ENCODE measurements at places on chromosomes 12 and 14.

DNA sequence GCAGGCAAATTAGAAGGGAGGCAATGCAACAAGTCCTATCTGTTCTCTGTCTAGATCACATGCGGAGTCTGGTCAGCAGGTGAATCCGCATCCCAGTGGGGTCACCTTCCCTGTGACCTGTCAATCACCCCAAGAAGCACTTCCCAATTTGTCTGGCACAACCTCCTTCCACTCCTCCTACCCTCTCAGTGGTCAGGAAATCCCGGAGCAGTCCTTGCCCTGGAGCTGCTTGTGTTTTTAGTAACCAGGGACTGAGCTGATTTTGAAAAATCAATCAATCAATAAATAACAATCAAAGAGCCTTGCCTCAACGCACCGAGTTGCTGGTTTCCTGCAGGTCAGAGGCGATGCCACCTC is 572 bp upstream of the ACSS3 start:
- no peak for DNase-seq

GRCh38 chr12:3246253-3246652 is 169.1 kb downstream of the TSPAN9 start:
- DNase-seq, result no peak

GRCh38 chr12:56042843-56043242 is 1.1 kb downstream of the RPS26 start:
- no peak for DNase-seq

- no peak for DNase-seq
Observed at GRCh38 chr14:95526483-95527386, 8.1 kb upstream of the GLRX5 start.

DNA sequence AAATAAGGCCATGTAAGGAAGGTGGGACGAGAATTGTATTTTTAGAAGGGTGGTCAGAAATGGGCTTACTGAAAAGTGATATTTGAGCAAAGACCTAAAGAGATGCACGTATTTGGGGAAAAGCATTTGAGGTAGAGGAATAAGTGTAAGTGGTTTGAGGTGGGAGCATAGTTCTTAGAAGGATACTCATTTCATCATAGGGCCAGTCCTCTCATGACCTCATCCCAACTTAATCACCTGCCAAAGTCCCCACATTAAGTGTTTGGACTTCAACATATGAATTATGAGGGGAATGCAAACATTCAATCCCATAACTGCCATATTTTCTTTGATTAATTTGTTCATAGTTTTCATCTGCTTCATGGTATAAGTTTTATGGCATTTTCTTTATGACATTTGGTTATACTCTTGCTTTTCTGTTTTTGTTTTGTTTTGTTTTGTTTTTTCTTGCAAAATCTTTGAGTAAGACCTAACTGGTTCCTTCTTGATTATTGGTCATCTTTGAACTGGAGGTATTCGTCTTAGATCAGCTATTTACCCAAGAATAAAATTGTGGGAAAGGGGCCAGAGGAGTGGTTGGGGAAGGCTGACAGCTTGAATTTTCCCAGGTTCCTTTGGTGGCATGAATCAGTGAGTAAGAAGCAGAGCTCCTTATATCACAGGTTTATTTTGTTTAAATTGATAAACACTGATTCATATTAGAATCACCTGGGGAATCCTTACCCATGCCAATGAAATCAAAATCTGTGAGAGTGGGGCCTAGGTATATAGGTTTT is 24.2 kb downstream of the GNPNAT1 start:
- DNase-seq, result no peak

DNA sequence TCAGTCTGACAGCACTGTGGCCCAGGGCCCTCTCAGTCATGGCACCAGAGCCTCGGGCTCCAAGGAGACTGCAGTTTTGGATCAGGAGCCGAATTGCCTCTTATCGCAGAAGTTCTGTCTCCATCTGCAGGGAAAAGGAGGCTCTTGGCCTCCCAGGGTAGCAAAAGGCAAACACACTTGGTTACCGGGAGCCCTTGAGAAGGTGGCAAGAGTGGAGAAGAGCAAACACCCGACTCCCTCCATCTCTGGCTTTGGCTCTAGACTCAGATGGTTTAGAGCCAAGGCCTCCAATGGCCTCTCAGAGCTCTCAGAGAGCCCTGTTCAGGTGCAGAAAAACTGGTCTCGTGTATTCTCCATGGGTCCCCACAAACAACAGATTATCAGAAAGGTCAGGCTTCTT is 44.6 kb downstream of the NINJ2 start:
- no peak for DNase-seq

- peak; percentile 21 for DNase-seq
Observed at GRCh38 chr12:5222011-5222461, 178.4 kb downstream of the KCNA5 start.

DNA sequence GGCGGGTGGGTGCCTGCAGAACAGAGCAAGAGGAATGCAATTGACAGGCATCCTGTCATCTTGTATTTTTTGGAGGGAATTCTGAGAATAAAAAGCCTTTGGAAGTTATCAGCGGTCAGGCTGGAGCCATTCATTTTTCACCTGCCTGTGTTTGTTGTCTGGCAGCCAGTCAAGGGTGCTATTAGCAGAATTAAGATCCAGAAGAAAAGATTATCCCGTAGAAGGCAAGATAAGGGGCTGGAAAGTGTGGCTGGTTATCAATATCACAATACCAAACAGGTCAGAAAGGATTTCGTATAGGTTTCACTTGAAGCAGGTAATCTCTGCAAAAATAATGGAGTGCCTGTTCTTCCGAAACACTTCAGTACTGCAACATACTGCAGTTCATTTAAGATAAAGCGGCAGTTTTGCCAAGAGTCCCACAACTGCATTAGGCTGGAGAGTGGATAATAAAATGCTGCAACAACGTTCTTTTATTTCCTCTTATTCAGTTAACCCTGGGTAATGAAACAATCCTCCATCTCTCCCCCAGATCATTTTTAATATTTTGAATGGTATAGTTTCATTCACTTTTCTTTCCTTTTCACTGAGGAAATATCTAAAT is 171.2 kb upstream of the CDKN3 start:
- DNase-seq, result peak; percentile 6

- DNase-seq, result no peak
Observed at GRCh38 chr14:103483600-103483999, 39.0 kb downstream of the CKB start.

DNA sequence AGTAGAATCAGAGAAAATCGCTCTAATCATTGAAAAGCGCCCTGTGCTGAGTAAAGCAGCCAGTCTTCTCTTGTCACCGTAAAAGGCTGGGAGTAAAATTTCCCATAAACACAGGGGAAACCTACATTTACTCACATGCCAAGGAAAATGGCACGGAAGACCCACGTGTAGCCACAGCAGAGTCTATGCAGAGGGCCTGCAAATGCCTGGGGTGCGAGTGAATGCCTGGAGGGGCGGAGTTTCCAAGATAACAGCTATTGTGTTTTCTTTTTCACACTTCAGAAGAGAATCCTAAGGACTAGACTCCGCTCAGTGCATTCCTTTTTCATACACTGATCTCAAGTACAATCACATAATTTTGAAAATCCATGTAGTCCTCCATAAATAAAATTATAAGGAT is 159.9 kb upstream of the FOXN3 start:
- no peak for DNase-seq

DNA sequence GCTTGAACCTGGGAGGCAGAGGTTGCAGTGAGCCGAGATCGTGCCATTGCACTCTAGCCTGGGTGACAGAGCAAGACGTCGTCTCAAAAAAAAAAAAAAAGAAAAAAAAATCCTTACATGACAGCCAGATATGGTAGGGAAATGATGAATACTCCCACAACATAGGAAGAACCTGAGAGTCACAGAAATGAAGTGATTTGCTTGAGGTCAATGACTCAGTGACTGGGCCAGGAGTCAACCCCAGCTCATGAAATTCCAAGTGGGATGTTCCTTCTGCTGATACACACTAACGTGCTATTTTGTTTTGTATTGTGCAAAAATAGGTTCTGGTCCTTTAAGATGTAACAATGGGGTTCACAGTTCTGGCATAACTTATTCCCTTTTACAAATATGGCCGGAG is 9.0 kb downstream of the RHOF start:
- no peak for DNase-seq

DNA sequence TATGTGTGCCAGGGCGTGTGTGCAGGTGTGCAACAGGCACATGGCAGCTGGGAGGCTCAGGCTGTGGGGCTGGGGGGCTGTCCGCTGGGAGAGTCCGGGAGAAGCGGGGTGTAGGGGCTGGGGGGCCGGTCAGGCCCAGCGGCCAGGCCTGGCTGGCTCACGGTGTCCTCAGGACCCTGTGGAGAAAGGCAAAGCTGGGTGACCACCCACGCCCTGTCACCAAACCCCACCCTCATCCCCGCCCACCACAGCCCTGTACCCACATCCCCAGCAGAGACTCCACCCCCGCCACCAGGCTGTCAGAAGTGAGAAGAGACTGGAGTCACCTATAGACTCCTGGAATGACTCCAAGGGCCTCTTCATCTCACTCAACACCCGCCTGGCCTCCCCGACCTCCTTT is 85.3 kb downstream of the SCARB1 start:
- no peak for DNase-seq

DNA sequence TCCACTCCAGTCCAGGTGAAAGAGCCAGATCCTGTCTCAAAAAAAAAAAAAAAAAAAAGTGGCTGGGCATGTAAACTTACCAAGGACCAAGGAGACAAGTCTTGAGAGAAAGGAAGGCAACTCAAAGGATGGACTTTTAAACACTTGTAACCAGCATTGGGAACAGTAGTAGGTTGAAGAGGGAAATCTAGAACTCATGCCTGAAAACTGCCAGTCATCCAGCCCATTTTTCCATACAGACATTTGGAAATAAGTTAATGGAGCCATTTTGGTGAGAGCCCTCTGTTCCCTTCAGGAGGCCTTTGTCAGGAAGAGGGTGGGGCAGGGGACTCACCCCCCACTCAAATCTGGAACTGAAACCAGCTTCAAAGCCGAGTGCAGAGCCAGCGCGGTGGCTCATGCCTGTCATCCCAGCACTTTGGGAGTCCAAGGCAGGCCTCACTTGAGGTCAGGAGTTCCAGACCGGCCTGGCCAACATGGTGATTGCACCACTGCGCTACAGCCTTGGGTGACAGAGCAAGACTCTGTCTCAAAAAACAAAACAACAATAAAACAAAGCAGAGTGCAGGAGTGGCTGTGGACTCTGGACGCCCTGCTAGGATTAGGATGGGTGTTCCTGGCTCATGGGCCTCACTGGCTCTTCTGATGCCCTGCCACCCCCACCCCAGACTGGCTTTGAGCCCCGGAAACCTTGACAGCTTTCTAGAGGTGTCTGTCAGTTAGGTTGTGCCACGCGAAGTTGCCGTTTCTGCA is 1.6 kb upstream of the MLXIP start:
- DNase-seq, result no peak

GRCh38 chr14:39474416-39474911 is 42.2 kb upstream of the FBXO33 start:
- DNase-seq, result no peak
